ENCODE measurements at places on chromosomes 11 and 22. TPM values are rescaled to one million over a fixed set of nuclear protein-coding genes. Genes with fewer than 3 reads are reported as not detected.

C22orf15 gene
- 3.3 TPM for total RNA-seq

UPB1 gene
- total RNA-seq = 3.5 TPM

MS4A12 gene
- 0.05 TPM for total RNA-seq

GGTLC2 gene
- total RNA-seq = not detected

PRG3 gene
- 83.9 TPM for total RNA-seq

LMNTD2 gene
- 1.1 TPM for total RNA-seq

TTC36 gene
- 0.19 TPM for total RNA-seq

JAML gene
- total RNA-seq = 58.8 TPM

OR5A1 gene
- not detected for total RNA-seq

GRCh38 chr11:48043991-48044512 lies 63.7 kb downstream of the PTPRJ start:
- no peak overlapping the region for H3K27ac ChIP-seq

GRCh38 chr11:28874706-28875105 lies 766.5 kb downstream of the METTL15 start:
- no peaks in the 10 kb centered on the region for H3K36me3 ChIP-seq
- H3K4me3 ChIP-seq = no peak overlapping the region
- H3K27ac ChIP-seq = no peak overlapping the region
- H3K4me1 ChIP-seq = no peaks in the 10 kb centered on the region

DNA sequence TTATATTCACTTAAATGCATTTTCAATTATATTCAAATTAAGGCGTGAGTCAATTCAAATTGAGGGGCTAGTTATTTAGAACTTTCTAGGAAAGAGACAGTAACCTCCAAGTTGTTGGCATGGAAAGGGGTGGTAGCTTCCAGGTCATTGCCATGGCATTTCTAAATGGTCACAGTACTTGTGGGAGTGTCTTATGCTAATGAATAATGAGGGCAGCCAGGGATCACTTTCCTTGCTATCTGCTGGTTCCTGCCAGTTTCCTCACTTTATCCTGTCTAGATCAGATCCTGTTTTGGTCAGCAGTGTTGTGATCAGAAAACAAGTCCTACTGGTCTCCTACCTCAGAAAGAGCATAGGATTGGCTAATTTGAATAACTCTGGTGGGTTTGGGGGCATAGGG lies 21.8 kb upstream of the RNASEH2C start:
- no peak overlapping the region for H3K4me3 ChIP-seq
- H3K4me1 ChIP-seq = no peaks in the 10 kb centered on the region
- DNase-seq = no peak
- no peaks in the 10 kb centered on the region for H3K36me3 ChIP-seq

DNA sequence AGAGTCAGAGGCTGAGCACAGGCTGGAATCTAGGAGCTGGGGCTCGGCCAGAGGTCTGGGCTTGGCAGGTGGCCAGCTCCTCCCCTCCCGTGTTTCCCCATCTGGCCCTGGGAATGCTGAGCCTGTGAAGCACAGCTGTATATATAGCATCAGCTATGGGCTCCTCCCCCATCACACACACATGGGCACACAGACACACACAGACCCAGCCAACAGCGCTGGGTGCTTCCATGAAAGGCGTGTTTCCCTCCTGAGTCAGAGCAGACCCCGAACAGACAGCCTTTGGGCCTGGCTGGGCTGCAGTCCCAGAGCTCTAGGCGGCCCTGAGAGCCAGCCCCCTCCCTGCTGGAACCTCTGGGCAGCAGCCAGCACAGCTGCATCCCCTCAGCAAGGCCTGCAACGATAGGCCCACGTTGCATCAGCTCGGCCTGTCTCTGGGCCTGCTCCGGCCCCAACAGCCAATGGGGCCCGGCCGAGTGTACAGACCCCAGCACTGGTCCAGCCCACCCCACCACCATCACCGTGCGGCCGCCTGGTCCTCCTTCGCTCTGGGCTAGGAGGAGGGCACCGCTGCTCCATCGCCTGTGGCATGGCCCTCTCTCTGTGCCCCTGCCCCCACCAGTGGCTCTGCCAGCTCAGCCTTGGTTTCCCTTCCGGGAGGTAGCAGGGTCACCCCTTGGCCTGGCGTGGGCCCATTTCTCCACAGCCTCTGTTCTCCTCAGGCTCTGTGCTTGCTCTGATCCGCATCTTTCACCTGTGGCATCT lies 7.6 kb upstream of the SERPINH1 start:
- H3K36me3 ChIP-seq = no peaks in the 10 kb centered on the region
- no peak overlapping the region for H3K4me3 ChIP-seq
- H3K27ac ChIP-seq = peak overlapping the region; percentile 71
- DNase-seq = peak; percentile 22

- H3K27me3 ChIP-seq = peaks cover 9% of the 10 kb centered on the region
- H3K27ac ChIP-seq = no peak overlapping the region
- no peak for DNase-seq
- H3K4me1 ChIP-seq = no peaks in the 10 kb centered on the region
- H3K4me3 ChIP-seq = no peak overlapping the region
- H3K36me3 ChIP-seq = no peaks in the 10 kb centered on the region
Observed at GRCh38 chr11:83726316-83726715, 440.1 kb upstream of the CCDC90B start.

- H3K27ac ChIP-seq = no peak overlapping the region
- no peaks in the 10 kb centered on the region for H3K4me1 ChIP-seq
- DNase-seq = no peak
- no peak overlapping the region for H3K4me3 ChIP-seq
Observed at GRCh38 chr11:90635151-90635550, 412.3 kb upstream of the CHORDC1 start.

- no peak overlapping the region for H3K27ac ChIP-seq
- DNase-seq = no peak
- no peaks in the 10 kb centered on the region for H3K27me3 ChIP-seq
- no peak overlapping the region for H3K4me3 ChIP-seq
- H3K36me3 ChIP-seq = no peaks in the 10 kb centered on the region
Observed at GRCh38 chr22:27633296-27633871, 168.2 kb downstream of the MN1 start.

DNA sequence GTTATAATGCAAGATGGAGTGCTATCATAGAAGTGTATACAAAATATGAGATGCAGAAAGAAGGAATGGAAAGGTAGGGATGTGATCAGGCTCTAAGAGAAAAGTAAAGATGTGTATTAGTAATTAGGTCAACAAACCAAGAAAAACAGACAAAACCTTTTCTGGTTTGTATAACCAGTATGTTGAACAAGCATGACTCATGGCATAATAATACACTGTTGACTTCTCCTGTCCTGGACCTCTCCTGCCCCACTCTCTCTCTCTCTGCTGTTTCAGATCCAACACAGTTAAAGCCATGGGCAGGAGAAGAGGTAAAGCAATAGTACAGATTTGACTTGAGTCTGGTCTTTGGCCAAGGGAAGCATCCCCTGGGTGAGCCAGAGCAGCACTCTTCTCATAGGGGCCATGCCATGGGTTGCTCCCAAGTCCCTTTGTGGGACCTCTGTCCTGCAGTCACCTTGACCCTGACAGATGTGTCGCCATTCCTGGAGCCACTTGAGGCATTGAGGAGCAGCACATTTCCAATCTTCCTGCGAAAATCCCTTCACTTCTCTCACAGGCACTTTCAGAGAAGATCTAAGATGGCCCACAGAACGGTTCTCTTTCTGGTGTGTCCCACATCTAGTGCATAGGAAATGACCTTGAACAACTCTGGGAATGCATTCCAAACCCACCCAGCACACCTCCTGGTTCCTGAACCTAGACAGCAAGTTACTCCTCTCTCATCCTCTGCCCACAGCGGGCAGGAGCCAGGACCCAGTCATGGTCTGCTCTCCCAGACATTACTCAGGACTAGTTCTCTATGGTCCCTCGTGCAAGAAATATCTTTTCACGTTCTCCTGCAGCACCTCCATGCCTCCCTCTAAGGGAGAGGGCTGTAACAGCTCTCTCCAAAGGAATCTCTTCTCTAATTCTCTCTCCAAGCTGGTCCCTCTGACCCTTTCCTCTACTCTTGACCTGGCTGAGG lies 58.2 kb upstream of the PRSS23 start:
- H3K36me3 ChIP-seq = no peaks in the 10 kb centered on the region
- no peaks in the 10 kb centered on the region for H3K27me3 ChIP-seq
- H3K4me1 ChIP-seq = peaks cover 3% of the 10 kb centered on the region
- no peak for DNase-seq
- H3K27ac ChIP-seq = no peak overlapping the region
- H3K4me3 ChIP-seq = no peak overlapping the region

DNA sequence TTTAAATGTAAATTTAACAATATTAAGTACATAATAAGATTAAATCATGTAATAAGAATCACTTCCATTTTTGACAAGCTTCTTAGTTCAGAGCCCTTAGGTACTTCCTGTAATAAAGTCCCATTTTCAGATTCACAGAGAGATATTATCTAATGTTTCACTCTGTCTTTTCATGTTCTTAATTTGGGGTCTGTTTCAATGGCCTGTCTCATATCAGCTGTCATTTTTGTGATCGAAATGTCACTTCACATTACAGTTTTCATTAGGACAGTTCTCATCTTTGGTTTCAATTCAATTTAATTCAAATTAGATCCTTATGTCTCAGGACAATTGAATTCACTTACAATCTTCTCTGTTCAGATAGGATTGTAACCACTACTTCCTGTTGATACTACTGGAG lies 22.6 kb upstream of the OLFML1 start:
- no peaks in the 10 kb centered on the region for H3K36me3 ChIP-seq
- no peak overlapping the region for H3K4me3 ChIP-seq
- no peak overlapping the region for H3K27ac ChIP-seq
- H3K27me3 ChIP-seq = no peaks in the 10 kb centered on the region
- no peak for DNase-seq

- H3K27me3 ChIP-seq = no peaks in the 10 kb centered on the region
- no peak overlapping the region for H3K27ac ChIP-seq
- H3K4me1 ChIP-seq = peaks cover 40% of the 10 kb centered on the region
- no peak for DNase-seq
Observed at GRCh38 chr11:65585396-65586246, 9.8 kb downstream of the EHBP1L1 start.

DNA sequence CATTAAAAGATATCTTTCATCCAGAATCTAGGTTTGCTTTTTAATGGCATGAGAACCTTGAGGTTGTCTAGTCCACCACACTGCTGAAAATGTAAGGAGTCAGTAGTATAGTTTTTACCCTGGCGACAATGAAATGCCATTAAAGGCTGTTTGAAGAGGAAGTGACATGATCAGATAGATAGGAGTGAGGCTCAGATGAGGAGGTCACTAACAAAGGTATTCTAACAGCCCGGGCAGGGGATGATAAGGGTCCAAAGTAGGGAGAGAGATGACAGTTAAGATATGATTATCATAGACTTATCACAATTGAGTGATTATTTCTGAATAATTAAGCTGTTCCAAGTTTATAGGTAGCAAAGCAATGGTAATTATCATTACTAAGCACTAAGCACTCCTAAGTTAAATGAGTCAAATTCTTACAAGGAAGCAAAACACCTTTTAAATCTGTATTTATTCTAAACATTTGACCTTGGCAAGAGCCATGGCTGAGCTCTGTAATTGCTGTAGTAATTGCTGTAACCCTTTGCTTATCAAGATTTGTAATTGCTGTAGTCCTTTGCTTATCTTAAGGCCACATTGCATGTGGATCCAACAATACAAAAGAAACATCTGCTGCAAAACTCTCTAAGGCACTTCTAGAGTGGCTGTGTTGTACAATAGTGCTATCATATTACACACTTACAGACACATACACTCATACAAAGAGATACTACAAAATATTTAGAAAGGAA lies 92.6 kb downstream of the ENTHD1 start:
- DNase-seq = no peak
- H3K27me3 ChIP-seq = no peaks in the 10 kb centered on the region
- no peaks in the 10 kb centered on the region for H3K4me1 ChIP-seq

- no peak overlapping the region for H3K27ac ChIP-seq
- H3K4me1 ChIP-seq = no peaks in the 10 kb centered on the region
- H3K36me3 ChIP-seq = no peaks in the 10 kb centered on the region
- DNase-seq = no peak
Observed at GRCh38 chr11:65700399-65700798, 11.7 kb upstream of the KAT5 start.

GRCh38 chr11:16841984-16842383 lies 103.5 kb downstream of the C11orf58 start:
- H3K4me3 ChIP-seq = no peak overlapping the region
- H3K27ac ChIP-seq = no peak overlapping the region
- H3K4me1 ChIP-seq = no peaks in the 10 kb centered on the region
- no peak for DNase-seq

DNA sequence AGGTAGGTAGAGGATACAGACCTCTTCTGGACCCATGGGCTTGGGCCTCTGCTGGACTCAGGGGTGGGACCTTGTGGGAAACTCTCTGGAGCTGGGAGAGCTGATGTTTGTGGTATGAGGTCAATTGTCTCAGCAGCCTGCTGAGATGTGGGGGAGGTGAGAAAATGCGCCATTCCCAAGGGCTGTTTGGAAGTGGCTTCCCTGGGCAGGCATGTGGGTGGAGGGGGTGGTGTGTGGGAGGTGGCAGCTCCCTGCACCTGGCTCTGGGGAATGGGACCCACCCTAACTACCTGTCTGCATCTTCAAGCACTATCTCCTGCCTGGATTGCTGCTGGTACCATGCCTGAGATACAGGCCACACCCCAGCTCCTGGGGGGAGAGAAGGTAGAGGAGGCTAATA lies 97.4 kb upstream of the THY1 start:
- H3K27ac ChIP-seq = no peak overlapping the region
- no peaks in the 10 kb centered on the region for H3K4me1 ChIP-seq
- no peak for DNase-seq
- no peaks in the 10 kb centered on the region for H3K36me3 ChIP-seq
- H3K27me3 ChIP-seq = no peaks in the 10 kb centered on the region
- H3K4me3 ChIP-seq = no peak overlapping the region

DNA sequence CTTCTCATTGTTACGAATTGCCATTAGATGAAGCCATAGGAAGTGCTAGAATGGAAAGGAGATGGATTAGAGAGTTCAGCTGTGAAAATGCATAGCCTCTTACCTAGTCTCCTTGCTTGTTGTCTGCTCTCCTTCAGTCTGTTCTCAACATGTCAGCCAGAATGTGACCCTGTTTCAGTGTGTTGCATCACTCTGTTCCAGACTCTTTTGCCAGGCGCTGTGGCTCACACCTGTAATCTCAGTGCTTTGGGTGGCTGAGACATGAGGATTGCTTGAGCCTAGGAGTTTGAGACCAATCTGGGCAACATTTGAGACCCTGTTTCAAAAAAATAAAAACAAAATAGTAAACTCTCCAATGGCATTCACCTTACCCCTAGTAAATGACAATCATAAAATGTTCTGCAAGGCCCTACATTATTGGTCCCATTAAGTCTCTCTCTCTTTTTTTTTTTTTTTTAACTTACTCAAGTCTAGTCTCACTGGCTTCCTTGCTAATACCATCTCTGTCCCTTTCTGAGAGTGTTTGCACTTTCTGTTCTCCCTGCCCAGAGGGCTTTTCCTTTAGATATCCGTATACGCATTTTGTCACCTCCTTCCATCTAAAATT lies 39.4 kb downstream of the CYP2R1 start:
- no peak for DNase-seq
- H3K27me3 ChIP-seq = no peaks in the 10 kb centered on the region
- no peaks in the 10 kb centered on the region for H3K36me3 ChIP-seq

GRCh38 chr11:10483174-10483573 lies 28.1 kb downstream of the AMPD3 start:
- no peak for DNase-seq
- no peaks in the 10 kb centered on the region for H3K27me3 ChIP-seq
- H3K36me3 ChIP-seq = peaks cover 53% of the 10 kb centered on the region
- no peak overlapping the region for H3K4me3 ChIP-seq
- no peak overlapping the region for H3K27ac ChIP-seq

GRCh38 chr22:22698263-22698750 lies 53.9 kb downstream of the GGTLC2 start:
- H3K27me3 ChIP-seq = no peaks in the 10 kb centered on the region
- no peak overlapping the region for H3K27ac ChIP-seq
- no peak overlapping the region for H3K4me3 ChIP-seq
- no peaks in the 10 kb centered on the region for H3K4me1 ChIP-seq

Measured in thymus (tissue), 14 donors.